ENCODE measurements at places on chromosomes 12 and 14.

GRCh38 chr12:84596266-84596665 lies 316.3 kb downstream of the SLC6A15 start:
- no peak for DNase-seq

GRCh38 chr12:126160912-126161311 lies 1095.7 kb downstream of the AACS start:
- DNase-seq: no peak

DNA sequence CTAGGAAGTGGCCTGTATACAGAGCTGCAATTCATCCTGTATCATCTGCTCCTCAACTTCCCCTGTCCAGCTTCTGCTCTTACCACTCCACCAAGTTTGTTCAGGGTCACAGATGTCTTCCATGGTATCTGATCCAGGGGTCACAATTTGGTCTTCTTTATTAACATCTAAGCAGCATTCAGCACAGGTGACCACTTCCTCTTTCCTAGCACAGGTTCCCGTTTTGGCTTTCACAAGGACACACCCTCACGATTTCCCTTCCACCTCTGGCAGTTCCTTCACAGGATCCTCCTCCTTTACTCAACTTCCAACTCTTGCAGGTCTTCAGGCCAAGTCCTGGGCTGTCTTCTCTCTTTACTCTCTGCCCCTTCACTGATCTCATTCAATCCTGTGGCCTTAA lies 93.6 kb downstream of the TTC7B start:
- no peak for DNase-seq

DNA sequence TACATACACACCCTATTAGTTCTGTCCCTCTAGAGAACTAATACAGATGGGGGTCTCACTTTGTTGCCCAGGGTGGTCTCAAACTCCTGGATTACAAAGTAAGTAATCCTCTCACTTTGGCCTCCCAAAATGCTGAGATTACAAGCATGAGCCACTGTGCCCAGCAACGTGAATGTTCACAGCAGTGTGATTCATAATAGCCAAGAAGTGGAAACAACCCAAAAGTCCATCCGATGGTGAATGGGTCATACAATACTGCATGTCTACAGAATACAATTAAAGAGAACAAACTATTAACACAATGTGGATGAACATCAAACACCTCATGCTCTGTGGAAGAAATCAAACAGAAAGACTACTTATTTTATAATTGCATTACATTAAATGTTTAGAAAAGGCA lies 57.3 kb upstream of the SYNE2 start:
- no peak for DNase-seq

DNA sequence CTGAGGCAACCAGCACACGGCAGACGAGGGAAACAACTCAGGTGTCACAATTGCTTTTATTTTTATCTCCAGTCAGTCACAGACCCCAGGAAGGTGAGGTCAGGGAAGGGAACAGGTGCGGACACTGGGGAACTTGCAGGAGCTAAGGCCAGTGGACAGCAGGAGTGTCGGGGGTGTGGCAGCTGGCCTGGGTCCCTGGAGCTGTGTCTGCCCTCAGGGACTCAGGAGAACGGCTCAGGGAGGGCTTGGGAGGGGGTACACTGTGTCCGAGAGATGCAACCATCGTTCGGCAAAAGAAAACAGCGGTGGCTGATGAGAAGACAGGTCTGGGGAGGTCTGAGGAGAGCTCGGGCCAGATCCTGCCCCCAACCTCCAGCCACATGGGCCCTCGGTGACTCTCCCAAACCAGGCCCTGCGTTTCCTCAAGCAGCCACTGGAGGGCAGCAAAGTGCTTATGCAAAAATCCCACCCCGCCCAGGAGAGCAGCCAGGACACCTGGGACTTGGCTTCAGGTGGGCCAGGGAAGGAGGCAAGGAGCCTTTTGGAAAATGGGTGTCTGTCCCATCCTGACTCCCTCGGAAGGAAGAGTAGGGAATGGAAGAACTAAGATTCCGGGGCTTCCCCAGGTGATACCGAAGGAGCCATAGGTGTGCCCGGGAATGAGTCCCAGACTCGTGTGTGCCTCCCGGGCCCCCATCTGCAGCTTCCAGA lies 24.1 kb upstream of the BCDIN3D start:
- DNase-seq: no peak

GRCh38 chr12:49953961-49954846 lies 3.7 kb downstream of the AQP2 start:
- DNase-seq: no peak

DNA sequence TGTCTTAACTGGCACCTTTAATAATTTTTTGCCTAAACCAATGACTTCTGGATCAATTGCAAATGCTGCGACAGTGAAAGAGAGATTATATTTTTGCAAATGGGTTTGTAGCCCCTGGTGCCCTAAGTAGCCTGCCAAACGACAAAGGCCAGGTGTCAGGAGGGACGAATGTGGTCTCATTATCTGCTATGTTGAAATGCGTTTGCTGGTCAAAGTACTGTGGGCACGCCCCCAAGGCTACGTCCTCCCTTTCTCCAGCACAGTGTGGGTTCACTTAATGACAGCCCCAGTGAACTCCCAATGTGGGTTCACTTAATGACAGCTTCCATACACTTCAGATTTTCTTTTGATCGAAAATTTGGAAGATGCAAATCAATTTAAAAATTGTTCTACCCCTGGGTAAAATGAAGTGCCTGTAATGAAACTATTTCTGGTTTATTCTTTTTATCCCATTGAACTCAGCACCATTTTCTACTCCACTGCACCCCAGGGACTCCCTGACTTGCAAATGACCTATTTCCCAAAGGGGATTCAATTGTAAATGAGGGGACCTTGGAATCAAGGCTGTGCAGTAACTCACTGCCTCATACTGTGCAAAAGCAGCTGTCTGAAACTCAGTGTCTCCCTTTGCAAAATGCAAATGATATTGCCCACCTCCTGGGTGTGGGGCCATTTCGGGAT lies 1.4 kb downstream of the SERPINA11 start:
- DNase-seq: no peak

GRCh38 chr12:57741844-57742738 lies 2.7 kb upstream of the TSPAN31 start:
- no peak for DNase-seq

DNA sequence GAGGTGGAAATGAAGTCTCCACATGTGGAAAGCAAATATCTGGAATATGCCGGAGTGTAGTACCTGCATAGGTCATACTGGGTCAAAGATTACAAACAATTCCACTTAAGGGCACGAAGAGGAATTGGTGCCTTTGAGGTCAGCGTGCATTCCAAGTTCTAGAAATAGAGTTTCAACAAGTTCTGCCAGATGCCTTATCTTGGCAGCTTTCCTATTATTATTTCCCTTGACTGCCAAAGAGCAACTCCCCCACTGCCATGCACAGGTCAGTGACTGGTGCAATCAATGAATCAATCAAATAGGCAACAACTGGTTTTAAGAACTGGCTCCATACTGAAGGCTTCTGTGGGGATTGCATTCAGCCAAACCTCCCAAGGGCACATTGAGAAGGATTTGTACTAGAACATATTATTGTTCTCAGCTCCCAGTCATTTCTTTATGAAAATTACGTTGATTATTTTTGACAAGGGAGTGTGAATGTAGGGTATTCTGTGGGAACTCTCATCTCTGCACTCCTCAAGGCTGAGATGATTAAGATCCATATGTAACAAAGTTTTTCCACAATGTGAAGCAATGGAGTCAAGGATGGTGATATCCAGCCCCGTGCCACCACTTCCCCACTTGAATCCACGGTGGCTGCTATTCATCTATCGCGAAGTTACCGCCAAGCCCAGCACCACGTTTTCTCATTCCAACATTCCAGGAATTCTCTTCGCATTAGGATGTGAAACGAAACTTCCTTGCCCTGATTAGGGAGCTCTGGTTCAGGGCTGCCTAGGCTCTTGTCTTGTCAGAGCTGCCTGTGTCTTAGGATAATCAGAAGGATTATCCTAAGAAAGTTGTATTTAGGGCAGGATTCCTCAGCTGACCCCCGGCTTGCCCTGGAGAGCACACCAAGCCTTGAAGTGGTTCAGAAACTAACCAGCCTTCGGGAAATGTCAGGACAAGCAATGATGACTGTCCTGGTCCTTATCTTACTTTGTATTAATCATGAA lies 115.1 kb upstream of the PCED1B start:
- no peak for DNase-seq
